ENCODE measurements at places on chromosomes 1 and 21. TPM values are rescaled to one million over a fixed set of nuclear protein-coding genes. Genes with fewer than 3 reads are reported as not detected.

Gene RIPK4
- not detected for total RNA-seq

Gene NLRP3
- total RNA-seq: 1.3 TPM

Gene ADAM30
- not detected for total RNA-seq

Gene ASCL5
- total RNA-seq: not detected

Gene BLACAT1
- not detected for total RNA-seq

Gene PGLYRP4
- not detected for total RNA-seq

Gene MAB21L3
- 0.66 TPM for total RNA-seq

Gene PTGFRN
- total RNA-seq: 1.3 TPM

Gene PLPP3
- 13.7 TPM for total RNA-seq

Gene TFF2
- total RNA-seq: not detected

Gene NR5A2
- not detected for total RNA-seq

Gene TAF12
- total RNA-seq: 30.9 TPM

Gene AMY1C
- total RNA-seq: not detected

Gene PCP4L1
- total RNA-seq: not detected

Gene CYP4A22
- total RNA-seq: not detected

Gene TPTE
- 1.1 TPM for total RNA-seq

Gene DISC1
- 12.7 TPM for total RNA-seq

Gene SPATA17
- total RNA-seq: under 0.01 TPM

Gene TNFRSF9
- 3.1 TPM for total RNA-seq

Gene GCSAML
- total RNA-seq: under 0.01 TPM

Gene TNN
- not detected for total RNA-seq

Gene LCE1B
- total RNA-seq: not detected

Gene CYP4A11
- not detected for total RNA-seq

Gene GBP5
- total RNA-seq: under 0.01 TPM

Gene VCAM1
- 113 TPM for total RNA-seq

Gene C1QA
- total RNA-seq: not detected

Gene KRTAP7-1
- total RNA-seq: not detected

Gene VWA5B1
- not detected for total RNA-seq

Gene ADGRL4
- total RNA-seq: 3.7 TPM

Data from placental pericyte (primary cell).